ENCODE measurements at places on chromosomes 3 and 15. TPM values are rescaled to one million over a fixed set of nuclear protein-coding genes. Genes with fewer than 3 reads are reported as not detected.
A peak's percentile ranks its signal among the peaks of the same experiment; 100 is the strongest.

DOCK3 gene
- 0.03 TPM for polyA plus RNA-seq

LDHAL6B gene
- not detected for polyA plus RNA-seq

GRCh38 chr15:57213862-57214261, 162.4 kb upstream of the CGNL1 start:
- peak; percentile 25 for DNase-seq

- no peak for DNase-seq
Observed at GRCh38 chr3:111691293-111691909, 96.3 kb upstream of the ZBED2 start.

DNA sequence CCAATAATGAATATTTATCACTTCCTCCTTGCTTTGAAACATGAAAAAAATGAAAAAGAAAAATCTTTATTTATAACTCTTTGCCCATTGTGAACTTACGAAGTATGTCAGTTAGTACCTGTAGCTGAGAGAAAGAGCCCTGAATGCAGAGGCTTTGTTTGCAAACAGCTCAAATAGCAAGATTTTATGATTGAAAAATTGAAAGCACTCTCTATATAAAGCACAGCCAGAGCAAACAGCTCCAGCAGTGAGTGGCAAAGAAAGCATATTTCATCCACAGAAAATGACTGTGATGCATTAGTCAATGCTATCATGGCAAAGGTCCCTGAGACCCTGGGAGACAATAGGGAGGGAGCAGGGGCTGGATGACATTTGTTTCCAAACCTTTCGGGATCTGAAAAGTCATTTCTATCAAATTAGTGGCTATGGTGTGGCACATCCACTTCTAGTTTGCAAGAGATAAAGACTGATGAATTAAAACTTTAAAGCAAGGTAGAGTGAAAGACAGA, 576.1 kb downstream of the OTOL1 start:
- no peak for DNase-seq

DNA sequence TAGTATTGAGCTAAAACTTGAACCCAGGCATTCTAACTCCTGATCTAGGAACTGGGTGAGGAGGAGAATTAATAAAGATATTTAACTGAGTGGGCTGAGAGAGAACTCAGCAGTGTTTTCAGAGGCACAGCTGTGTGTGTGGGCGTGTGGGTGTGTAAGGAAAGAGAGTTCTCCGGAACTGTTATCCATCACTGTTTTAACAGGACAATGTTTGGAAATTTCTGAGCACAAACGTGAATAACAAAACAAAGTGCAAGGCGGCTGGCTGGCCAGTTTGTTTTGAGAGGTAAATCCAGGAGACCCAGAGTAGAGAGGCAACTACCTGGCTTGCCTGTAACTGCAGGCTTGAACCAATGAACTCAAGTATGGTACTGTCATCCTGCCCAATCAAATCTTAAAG, 5.0 kb upstream of the PTPN9 start:
- DNase-seq: no peak

- no peak for DNase-seq
Observed at GRCh38 chr3:31382856-31383255, 149.9 kb upstream of the STT3B start.

DNA sequence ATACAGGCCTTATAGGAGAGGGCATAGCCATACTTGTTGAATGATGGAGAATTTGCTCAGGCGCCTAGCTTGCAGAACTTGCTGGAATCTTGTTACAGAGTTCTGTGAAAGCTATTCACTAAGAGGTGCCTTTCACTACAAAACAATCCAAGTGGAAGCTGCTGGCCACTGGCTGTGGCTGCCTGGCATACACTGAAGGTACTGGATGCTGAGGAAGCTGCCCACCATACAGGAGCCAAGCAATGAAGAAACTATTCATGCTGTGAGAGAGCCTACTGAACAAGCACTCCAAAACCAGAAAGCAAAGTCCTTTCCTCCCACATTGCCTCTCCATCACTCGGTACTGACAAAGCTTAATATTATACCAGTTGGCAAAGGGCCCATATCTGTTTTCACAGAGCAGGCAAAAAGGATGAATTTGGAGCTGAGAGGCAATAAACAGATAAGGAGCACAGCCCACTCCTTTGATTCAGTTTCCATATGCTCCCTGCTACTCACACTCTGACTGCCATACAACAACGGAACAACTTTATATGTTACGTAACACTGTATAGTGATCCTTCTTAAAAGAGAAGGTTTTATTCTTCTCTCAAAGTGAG, 192.6 kb upstream of the ALCAM start:
- no peak for DNase-seq

GRCh38 chr3:89571298-89571697, 463.9 kb downstream of the EPHA3 start:
- no peak for DNase-seq
